Dermis blood vessel endothelial cell (primary cell): ENCODE measurements at places on chromosomes 7 and 10. TPM values are rescaled to one million over a fixed set of nuclear protein-coding genes. Genes with fewer than 3 reads are reported as not detected.
A peak's percentile ranks its signal among the peaks of the same experiment; 100 is the strongest.

- no peak for DNase-seq
Measured at GRCh38 chr10:52619052-52619451, 153.5 kb downstream of the MBL2 start.

- DNase-seq = peak; percentile 50
Measured at GRCh38 chr10:98748298-98748697, 301.6 kb upstream of the HPS1 start.

GRCh38 chr7:95264363-95264891 lies 59.9 kb downstream of the PON1 start:
- DNase-seq = no peak

- DNase-seq = no peak
Measured at GRCh38 chr10:121771966-121772365, 155.9 kb downstream of the ATE1 start.

- DNase-seq = no peak
Measured at GRCh38 chr7:149816794-149817193, 21.4 kb upstream of the ZNF862 start.

DNA sequence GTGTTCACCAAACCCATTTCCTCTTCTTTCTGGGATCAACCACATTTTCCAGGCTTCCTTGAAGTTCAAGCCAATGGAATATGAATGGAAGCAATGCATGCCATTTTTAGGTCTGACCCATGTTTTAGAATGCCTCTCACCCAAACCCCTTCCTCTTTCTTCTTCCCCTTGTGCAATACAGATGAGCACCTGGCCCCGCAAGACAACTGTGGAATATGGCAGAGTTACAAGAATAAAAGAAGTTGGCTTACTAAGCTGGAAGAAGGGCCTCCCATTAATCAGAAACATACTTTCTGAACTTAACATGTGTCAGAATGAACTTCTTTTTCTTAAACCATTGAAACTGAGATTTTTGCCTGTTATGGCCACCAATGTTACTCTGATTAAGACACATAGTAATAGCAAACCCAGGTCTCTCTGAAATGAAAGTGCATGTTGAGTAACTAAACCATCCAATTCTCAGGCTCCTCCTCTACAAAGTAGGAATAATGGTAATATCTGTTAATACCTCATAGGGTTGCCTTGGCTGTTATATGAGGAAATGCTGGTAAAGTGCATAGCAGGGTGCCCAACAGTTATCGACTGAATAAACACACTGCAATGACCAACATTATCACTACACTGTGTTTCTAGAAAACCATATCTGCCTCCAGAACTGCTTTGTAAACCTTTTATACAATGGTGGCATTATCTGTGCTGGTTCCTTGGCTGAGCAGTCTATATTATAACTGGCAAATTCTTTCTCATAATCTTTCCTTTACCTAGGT lies 382.2 kb upstream of the NRP1 start:
- DNase-seq = no peak

DNA sequence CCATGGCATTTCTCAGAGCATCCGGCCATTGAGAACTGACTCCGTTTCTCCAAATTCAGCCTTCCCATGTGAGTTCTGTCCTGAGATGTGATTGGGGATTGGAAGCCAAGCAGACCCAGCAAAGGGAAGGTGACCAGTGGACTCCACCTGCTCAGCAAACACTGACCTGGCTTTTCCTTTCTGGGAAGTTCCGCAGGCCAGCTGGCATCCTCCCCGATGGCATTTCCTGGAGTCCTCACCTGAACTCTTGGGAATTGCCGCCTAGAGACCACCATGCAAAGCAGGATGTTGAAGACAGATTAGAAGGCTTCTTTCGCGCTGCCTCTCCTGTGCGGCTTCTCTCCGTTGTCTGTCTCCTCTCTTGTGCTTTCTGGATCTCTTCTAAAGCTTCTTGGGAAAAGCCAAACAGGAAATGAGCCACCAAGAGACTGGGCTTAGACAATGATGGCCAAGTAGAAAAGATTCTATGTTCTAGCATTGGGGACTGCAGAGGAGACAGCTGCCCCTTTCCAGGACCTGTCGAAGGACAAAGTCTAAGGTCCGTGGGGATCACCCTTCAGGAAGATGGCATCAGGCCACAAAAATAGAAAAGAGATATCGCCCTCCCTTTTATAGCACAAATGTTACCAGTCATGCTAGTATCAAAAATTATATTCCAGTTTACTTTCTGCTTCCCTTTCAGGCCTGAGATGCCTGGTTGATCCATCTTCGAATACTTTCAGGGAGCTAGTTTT lies 103.7 kb upstream of the INSYN2A start:
- peak; percentile 17 for DNase-seq

GRCh38 chr7:29354340-29354739 lies 159.8 kb downstream of the CHN2 start:
- DNase-seq = no peak

DNA sequence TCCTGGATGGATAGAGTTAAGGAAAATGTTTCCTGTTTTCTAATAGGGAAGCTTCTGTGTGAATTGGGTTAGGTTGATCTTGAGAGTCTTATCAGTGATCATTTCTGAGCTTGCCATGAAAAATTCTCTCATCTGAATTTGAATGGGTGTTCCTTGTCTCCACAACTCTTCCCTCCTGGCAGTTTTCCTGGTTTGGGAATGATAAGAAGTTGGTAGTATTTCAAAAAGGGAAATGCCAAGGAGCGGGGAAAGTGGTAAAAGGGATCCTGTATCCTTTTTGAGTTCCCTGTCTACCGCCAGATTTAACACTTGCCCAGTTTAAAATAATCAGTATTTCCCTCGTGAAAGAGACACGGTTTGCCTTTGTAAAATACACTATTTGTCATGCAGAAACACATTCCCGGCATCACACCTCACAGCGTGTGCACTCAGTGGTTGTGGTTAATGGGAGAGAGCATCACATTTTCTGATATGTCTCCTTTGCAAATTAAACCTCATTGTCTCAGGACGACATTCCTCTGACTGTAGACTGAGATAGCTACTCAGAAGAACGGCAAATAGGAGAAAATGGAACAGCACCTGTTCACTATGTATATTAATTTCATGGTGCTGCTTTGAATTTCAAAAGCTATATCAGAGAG lies 113.2 kb upstream of the IFRD1 start:
- DNase-seq = no peak

DNA sequence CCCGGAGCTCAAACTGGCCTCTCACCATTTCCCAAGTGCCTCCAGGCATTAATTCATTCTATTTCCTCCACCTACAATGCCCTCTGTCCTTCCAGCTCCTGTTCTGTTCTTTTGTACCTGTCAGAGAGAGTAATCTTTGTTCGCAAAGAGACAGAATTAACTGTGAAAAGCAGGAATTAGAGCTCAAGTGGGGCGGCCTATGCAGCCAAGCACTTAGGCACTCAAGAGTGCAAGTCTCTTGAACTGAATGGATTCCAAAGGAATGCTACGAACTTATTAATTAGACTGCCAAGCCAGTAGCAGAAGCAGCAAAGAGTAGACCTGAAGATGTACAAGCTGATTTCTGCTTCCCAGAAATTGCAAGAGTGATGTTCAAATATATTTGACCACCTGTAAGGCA lies 338.3 kb upstream of the AUTS2 start:
- no peak for DNase-seq

DNA sequence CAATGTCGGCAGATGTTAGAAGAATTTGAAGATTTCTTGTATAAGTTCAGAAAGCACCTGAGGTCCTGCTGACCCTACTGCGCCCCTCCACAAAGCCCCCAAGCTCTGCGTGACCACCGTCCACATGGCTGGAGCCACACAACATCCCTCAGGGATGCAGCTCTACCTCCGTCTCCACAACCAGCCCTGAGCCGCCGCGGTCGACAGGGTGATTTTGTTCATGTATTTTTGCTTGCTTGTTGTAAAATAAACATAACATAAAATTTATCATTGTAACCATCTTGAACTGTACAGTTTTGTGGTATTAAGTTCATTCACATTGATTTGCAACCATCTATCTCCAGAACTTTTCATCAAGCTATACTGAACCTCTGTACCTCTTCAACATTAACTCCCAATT lies 50.5 kb downstream of the CPXM2 start:
- DNase-seq = no peak

DNA sequence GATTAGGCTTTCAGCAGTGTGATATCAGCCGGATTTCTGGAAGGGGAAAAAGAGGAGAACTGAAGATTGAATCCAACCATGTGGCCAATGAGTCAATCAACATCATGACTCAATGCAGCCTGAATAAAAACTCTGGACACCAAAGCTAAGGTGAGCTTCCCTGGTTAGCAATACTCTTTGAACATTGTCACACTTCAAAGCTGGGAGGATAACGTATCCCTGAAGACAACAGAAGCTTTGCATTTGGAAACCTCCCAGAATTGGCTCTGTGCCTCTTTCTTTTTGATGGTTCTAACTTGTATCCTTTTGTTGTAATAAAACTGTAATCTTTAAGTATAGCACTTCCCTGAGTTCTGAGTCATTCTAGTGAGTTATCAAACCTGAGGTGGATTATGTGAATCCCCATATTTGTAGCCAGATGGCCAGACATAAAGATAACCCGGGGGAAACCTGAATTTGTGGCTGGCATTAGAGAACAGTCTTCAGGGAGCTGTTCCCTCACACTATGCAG lies 284.4 kb downstream of the IPMK start:
- no peak for DNase-seq

GRCh38 chr10:115026056-115026745 lies 67.0 kb upstream of the ATRNL1 start:
- no peak for DNase-seq

GRCh38 chr7:144709066-144709465 lies 126.8 kb downstream of the TPK1 start:
- no peak for DNase-seq

- DNase-seq = peak; percentile 40
Measured at GRCh38 chr7:129225931-129226572, 1.2 kb downstream of the AHCYL2 start.

DNA sequence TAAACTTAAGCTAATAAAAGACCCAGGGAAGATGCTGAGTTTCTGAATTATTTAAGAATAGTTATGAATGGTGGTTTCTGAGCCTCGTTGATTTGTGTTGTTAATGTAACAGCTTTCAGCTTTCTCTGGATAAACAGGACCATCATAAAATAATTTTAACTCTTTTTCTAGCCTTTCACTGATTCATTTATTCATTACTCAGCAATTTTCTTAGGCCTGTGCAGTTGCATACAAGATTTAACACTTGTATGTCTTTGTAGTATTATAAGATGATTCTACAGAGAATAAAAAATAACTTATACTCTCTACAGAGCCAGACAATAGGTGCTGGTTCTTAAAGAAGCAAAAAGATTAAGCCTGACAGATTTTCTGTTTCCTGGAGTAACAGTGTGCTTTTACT lies 29.3 kb downstream of the TMEM196 start:
- DNase-seq = no peak

GRCh38 chr7:94008537-94008936 lies 4.4 kb upstream of the BET1 start:
- DNase-seq = peak; percentile 24

DNA sequence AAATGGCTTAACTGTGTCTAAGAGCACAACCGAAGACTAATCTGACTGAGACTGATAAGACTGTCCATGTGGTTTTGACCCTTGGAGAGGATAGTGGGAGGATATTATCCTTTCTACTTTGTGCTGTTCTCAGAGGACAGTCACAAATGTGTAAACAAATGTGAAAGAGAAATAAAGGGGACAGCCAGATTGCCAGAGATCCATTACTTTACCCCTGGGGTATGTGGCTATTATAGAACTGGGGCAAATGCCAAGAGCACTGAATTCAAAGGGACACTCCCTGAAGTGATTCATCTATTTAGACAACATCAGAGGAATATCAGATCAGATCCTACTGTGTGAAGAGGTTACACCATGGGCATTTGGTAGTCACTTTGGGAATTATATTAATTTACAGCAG lies 154.7 kb downstream of the RNLS start:
- DNase-seq = no peak

AEBP1 gene
- 12.9 and 40.4 TPM in 2 replicates for total RNA-seq

ANKRD61 gene
- total RNA-seq = 0.14 TPM in 1 of 2 replicates, not detected in the other

PTF1A gene
- not detected in 2 replicates for total RNA-seq

FEZF1 gene
- not detected in 2 replicates for total RNA-seq

HTR5A gene
- total RNA-seq = not detected in 2 replicates

LRRN3 gene
- 0.05 TPM in 1 of 2 replicates, not detected in the other for total RNA-seq

SCIN gene
- 0.17 and 2.6 TPM in 2 replicates for total RNA-seq

PROSER2 gene
- total RNA-seq = 7.5 and 11.2 TPM in 2 replicates

SRGN gene
- 495 and 622 TPM in 2 replicates for total RNA-seq
